ENCODE measurements at places on chromosomes 4 and X. TPM values are rescaled to one million over a fixed set of nuclear protein-coding genes. Genes with fewer than 3 reads are reported as not detected.

DNA sequence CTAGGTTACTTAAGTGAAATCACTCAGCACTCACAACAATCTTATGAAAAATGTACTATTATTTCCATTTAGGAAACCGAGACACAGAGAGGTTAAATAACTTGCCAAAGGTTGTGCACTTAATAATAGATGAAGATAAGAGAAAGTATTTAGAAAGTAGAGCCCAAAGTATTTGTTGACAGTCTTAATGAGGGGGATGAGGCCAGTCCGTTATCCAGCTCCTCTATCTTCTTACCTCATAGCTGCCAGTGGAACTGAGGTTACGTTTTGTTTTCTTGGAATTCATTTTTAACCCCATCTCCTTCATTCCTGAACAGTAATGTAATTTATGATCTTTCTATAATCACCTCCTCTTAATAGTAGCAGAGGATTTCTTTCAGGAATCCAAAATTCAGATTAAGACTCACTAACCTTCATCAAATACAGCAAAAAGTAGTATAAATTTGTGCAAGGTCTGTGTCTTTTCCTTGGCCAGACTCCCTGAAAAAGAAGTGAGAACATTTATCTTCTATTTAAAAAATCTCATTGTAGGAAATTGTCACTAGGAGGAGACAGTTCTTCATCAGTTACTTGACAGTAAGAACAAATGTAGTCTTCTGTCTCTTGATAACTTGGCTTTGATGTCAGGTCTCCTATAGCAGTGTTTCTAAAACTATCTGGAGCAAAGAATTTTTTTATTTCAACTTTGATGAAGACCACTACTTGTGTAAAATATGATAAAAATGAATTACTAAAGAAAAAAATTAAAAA, 35.5 kb downstream of the F8 start:
- no peak for DNase-seq

RS1 gene
- not detected for total RNA-seq

RHOH gene
- total RNA-seq = not detected

GUCY1A1 gene
- total RNA-seq = 1.8 TPM

- DNase-seq = no peak
Observed at GRCh38 chr4:54929459-54929858, 195.9 kb downstream of the KDR start.

- peak; percentile 41 for DNase-seq
Observed at GRCh38 chrX:78653118-78653822, 5.9 kb downstream of the RTL3 start.

GPM6B gene
- total RNA-seq = 0.16 TPM

- no peak for DNase-seq
Observed at GRCh38 chr4:40984051-40984450, 230.3 kb downstream of the APBB2 start.

- no peak for DNase-seq
Observed at GRCh38 chr4:152166567-152166966, 369.3 kb downstream of the FBXW7 start.

GRCh38 chr4:22130741-22131140, 182.2 kb upstream of the KCNIP4 start:
- no peak for DNase-seq

DNA sequence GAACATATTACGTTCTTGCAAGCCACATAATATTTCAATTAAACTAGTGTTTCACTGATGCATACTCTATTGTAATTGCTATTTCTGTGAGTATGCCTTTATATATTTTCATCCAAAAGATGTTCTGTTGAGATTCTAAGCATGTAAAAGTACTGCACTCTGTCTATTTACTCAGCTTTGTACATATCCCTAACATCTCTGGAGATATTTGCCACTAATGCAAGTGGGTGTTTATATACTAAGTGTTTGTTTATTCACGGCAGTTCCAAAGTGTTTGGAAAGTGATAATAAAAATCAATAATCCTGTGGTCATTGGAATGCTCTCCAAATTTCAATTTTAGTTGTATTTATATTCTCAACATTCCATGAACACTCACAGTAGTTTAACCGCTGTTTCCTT, 1989.0 kb downstream of the C4orf33 start:
- no peak for DNase-seq

FGA gene
- total RNA-seq = not detected

DNA sequence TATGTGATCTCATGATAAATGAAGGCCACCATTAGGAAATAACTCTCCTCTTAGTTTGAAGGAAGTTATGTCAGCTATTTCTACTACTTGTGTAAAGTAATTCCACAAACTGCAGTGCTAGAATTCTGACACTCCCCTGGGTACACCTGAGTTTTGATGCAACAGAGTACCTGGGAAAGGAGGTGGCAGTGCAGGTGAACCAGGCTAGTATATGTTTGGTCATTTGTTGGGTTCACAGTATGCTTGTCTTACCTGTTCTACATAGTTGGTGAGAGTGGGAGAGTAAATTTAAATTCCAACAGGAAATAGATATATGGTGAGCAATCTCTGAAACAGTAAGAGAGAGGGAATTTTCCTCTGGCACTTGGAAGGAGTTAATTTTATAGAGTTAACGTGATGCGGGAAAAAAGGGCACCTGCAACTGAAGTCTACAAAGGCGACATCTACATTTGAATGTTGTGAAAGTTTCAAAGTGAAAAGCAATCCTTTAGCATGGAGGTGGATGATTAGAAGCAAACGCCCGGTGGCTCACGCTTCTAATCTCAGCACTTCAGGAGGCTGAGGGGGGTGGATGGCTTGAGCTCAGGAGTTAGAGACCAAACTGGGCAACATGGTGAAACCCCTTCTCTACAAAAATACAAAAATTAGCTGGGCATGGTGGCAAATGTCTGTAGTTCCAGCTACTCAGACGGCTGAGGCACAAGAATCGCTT, 8.3 kb upstream of the SLC10A6 start:
- DNase-seq = no peak

- DNase-seq = no peak
Observed at GRCh38 chrX:65034292-65034667, 58.0 kb upstream of the ZC4H2 start.

DNA sequence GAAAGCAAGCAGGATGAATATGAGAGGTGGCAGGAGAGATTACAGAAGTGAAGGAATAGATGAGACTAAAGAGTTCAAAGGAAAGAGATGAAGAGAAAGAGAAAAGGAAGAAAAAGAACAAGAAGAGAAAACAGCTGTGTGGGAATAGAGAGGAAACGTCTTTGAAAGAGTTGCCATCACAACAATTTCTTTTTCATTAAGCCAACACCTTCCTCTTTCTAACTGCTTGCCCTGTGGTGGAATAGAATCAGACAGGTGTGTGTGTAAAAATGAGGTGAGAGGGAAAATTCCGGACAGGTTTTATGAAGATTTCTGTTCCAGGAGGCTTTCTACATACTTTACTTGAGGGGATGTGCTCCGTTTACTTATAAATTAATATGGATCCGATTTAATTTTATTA, 28.8 kb downstream of the DTHD1 start:
- DNase-seq = no peak
